ENCODE measurements at places on chromosomes 7 and 10.

DNA sequence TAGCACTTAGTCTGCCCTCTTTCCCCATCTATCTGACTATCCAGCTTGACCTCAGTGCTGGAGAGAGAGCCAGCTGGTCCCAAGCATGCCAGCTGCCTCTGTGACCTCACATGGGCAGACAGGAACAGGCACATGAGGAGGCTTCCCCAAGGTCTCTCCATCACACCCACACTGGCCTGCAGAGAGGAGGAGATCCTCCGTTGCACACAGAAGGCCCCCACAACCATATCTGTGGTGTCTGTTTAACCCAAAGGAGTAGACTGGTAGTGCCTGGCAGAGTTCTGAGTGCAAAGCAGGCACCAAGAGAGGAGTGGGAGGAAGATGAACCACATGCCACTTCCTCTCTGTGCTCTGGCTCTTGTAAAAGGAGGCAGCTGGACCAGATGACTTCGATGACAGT, 4.8 kb upstream of the ANK3 start:
- DNase-seq, result no peak

- DNase-seq, result no peak
Observed at GRCh38 chr7:66352071-66352470, 146.9 kb downstream of the TPST1 start.

DNA sequence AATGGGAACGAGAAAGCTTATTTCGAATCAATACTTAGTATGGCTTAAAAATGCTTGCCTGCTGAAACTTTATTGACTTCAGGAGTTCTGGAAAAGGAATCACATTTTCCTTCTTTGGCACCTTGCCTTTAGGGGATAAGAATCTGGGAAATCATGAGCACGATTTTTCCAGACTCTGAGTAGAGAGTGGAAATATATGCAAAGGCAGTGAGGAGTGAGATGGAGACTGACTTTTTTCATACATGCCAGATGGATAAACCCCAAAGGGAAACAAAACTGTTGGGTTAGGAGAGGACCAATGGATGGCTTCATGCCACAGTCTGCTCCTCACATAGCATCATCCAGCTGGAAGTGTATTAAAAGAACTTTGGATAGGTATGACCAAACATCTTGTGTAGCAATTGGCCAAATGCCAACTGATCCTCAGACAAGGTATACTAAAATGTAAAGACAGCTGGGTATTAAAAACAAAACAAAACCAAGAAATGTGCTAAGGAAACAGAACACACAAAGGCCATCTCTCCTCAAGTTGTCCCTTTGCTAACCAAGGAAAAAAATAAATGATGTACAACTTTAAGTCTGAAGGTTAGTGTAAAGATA, 1.7 kb downstream of the COL28A1 start:
- no peak for DNase-seq

- no peak for DNase-seq
Observed at GRCh38 chr10:33265621-33266020, 68.8 kb downstream of the NRP1 start.

DNA sequence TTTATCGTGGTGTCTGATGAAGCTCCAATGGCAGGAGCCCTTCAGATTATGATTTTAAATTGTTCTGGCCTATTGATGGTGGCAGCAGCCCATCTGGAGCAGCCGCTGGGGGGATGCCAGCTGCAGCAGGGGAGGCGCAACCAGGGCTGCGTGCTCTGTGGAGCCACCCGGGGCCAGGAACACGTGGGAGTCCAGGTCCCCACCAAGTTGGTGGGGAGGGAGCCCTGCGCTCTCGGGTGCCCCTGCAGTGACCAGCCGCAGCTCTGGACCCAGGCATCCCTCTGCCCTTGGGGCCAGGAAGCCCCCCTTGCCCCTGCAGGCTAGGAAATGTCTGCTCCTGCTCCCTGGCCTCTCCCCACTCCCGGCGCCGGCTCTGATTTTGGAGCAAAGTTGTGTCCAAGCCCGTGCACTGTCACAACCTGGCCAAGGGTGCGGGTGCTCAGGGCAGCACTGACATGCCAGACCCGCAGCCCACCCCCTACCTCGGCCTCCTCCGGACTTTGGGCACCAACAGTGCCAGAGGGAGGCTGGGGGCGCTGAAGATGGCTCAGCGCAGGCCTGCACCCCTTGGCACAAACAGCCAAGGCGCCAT, 147.2 kb upstream of the ADO start:
- DNase-seq, result no peak

- DNase-seq, result no peak
Observed at GRCh38 chr7:95004618-95005247, 97.3 kb downstream of the PPP1R9A start.

DNA sequence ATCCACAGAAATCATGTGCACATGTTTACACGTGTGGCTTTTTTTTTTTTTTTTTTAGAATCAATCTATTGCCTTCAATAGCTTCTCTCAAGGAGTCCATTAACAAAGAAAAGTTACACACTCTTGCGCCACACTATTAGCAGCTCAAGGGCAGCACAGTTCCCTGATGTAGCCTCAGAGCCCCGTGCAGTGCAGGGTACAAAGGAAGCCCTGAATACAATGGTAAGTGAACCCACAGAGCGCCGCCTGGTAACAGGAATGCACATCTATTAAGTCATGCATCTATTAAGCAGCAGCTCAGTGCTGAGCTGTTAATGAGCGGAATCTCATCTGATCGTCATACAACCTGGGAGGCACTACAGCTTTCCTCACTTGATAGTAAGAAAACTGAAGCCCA, 113.7 kb upstream of the PDLIM1 start:
- no peak for DNase-seq

- no peak for DNase-seq
Observed at GRCh38 chr10:6719561-6719960, 139.5 kb upstream of the PRKCQ start.

GRCh38 chr7:45697576-45698136, 123.5 kb downstream of the ADCY1 start:
- no peak for DNase-seq

GRCh38 chr10:79340646-79341244, 6.5 kb upstream of the PPIF start:
- DNase-seq, result no peak

GRCh38 chr7:14457568-14458453, 444.7 kb downstream of the DGKB start:
- no peak for DNase-seq

- no peak for DNase-seq
Observed at GRCh38 chr7:17495655-17496394, 197.4 kb downstream of the AHR start.

GRCh38 chr10:5070648-5071410, 23.4 kb upstream of the AKR1C3 start:
- DNase-seq, result no peak

- no peak for DNase-seq
Observed at GRCh38 chr10:91566115-91566514, 66.8 kb downstream of the PPP1R3C start.

DNA sequence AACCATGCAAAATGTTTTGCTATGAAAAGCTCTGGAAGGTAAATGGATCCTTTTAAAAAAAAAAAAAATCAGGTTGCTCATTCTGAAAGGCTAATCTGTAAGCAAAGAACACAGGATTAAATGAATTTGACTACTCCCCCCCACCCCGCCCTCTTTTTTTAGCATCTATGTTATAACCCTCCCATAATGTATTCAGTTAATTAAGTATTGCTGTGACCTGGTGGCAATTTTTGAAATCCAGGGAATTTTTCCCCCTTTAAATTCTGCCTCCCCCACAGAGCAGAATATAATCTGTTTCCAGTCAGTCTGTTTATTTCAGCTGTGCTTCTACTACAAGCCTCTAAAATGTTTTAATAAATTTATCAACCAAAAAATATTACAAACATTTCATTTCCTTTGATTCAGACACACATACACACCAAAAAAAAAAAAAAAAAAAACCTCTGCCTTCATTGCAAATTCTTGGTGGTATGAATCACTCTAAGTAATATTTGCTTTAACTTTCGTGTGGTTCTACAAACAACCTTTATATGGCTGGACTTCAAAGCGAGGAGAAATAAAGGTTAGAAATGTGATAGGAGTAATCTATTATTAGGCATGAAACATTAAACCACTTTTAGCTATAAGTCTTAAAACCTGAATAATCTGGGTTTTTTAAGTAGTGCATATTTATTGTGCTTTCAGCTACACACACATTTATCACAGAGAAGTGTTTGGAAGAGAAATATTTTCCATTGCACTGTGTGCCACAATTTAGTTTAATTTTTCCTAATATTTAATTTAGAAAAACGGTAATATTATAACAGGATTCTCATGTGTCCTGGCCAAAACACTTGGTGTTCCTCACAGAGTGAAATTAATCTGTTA, 64.4 kb upstream of the ARID5B start:
- no peak for DNase-seq

GRCh38 chr10:46539596-46540411, 16.7 kb downstream of the GPRIN2 start:
- DNase-seq, result no peak

- DNase-seq, result no peak
Observed at GRCh38 chr7:1455241-1455939, 3.9 kb downstream of the MICALL2 start.

All from activated naive CD4-positive, alpha-beta T cell (primary cell).